ENCODE measurements at places on chromosomes 7 and 10.

GRCh38 chr10:75033399-75034130, 77.9 kb upstream of the SAMD8 start:
- DNase-seq = no peak

- no peak for DNase-seq
These were observed 87.2 kb downstream of the AHR start for GRCh38 chr7:17385612-17386011.

DNA sequence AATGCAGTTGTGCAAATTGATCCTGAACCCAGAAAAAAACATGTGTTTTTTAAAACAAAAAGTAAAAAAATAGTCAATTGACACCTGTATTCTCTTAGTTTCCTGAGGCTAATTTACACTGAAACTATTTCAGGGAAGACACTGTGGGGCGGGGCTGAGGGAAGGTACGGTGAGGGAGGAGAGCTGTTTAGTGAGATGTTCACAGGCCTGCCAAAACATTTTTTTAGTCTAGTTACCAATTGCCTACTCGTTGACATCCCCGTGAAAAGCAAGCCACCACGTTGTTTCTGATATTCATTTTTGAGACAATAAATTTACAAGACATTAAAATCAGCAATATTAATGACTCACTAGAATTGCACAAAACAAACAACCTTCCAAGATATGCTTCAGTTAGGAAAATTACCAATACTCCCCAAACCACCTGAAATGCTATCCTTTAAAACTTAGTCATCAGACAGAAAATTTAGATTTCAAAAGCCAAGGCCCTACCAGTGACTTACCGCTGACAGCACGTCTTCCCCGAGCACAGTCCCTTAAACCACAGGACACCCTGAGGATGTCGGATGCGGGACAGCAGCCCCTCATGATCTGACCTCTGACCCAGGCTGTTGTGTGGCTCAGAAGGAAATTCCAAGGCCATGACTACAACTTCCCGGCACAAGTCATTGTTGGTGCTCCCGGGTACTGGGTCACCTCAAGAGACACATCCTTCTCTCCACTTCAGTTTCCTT, 279.2 kb downstream of the PRPF18 start:
- no peak for DNase-seq

DNA sequence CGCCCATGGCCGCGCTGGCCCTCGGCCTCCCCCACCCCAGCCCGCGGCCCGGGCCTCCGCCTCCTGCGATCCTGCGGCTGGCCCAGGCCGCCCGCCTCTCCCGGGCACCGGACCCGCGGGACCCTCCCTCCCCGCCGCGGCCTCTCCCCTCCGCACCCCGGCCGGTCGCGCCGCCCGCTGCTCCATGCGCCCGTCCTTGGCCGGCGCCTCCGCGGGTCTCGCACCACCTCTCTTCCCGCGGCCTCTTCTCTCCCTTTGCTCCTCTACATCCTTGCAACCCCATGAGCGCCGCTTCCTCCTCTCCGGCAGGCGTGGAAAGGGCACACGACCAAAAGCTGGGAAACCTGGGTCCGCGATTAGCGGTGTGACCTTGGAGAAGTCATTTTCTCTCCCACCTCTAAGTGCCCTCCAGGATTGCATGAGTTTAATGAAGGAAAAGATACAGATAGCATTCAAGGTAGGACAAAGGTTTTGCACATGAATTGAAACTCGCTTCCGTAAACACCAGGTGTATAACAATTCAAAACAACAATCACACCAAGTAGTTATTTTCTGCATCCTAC, 448 bp upstream of the SRPK2 start:
- no peak for DNase-seq

GRCh38 chr10:78296785-78297184, 263.1 kb downstream of the RPS24 start:
- no peak for DNase-seq
